ENCODE measurements at places on chromosomes 13 and 19. TPM values are rescaled to one million over a fixed set of nuclear protein-coding genes. Genes with fewer than 3 reads are reported as not detected.

Gene MICU2
- total RNA-seq, result 111 TPM

Gene SH2D3A
- 1.6 TPM for total RNA-seq

Gene IFNL1
- not detected for total RNA-seq

Gene C19orf81
- 36.8 TPM for total RNA-seq

Gene GAPDHS
- 0.46 TPM for total RNA-seq

Gene ZNF419
- total RNA-seq, result 36.2 TPM

Gene TRPC4
- total RNA-seq, result 0.28 TPM

Gene C1QTNF9B
- total RNA-seq, result 0.33 TPM

Gene GPATCH1
- total RNA-seq, result 4.1 TPM

Gene CERS1
- 15.2 TPM for total RNA-seq

Gene ENOX1
- total RNA-seq, result 4.2 TPM

Gene TMPRSS9
- not detected for total RNA-seq

Gene TFDP1
- total RNA-seq, result 50.2 TPM

Gene CCDC8
- 91.7 TPM for total RNA-seq

Gene HOMER3
- 62.7 TPM for total RNA-seq

Gene PBX4
- total RNA-seq, result 6.7 TPM

Gene POLR1D
- total RNA-seq, result 106 TPM

DNA sequence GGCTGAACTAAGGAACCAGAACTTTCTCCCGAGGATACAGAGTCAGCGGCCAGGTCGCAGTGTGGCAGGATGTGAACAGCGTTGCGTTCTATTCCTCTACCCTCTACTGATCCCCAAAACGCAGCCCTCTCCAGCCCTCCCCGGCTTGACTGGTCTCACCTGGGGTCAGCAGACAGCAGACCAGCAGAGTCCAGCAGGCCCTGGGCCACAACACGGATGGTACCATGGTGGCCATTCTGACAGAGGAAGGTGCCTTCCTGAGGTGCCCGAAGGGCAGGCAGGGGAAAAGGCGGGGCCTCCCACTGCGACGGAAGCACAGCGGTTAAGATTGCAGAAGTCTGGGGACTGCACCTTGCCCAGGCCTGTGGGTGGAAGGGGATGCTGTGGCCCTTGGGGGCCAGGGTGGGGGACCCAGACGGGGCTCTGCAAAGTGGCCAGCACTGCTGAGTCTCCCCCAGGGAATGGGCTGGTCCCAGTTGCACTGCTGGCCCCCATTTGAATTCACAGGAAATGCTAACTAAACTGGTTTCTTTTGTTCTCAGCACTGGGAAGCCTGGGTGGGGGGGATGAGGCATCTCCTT lies at the start of gene ICAM3:
TSS of gene ICAM3 (minus strand) at position 245 of the 581 bp plus-strand sequence. CDS start at position 235, 10 bp downstream.
- peaks cover 4% of the 10 kb centered on the region for H3K4me1 ChIP-seq
- H3K4me3 ChIP-seq, result no peak within 1 kb of the TSS

DNA sequence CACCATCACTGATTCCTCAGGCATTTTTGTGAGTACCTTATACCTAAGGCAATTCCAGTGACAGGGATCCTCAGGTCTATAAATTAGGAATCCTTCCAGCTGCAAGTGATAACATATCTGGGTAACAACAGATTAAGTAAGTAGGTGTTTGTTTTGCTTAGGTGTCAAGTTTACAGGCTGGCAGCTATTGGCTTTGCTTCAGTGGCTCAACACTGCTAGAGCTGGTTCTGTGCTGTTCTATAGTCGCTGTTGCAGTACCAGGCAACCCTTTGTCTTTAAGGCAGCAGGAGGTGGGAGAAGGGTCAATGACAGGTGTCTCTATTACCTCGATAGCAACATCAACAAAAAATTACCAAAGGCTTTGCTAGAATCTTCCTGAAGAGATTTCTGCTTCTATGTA lies 27.0 kb downstream of the SLC10A2 start:
- H3K27ac ChIP-seq, result no peak overlapping the region
- no peak overlapping the region for H3K4me3 ChIP-seq
- DNase-seq, result no peak
- H3K4me1 ChIP-seq, result no peaks in the 10 kb centered on the region
- H3K36me3 ChIP-seq, result no peaks in the 10 kb centered on the region

GRCh38 chr13:35160896-35161295 lies 218.8 kb downstream of the NBEA start:
- H3K27me3 ChIP-seq, result no peaks in the 10 kb centered on the region
- H3K36me3 ChIP-seq, result no peaks in the 10 kb centered on the region
- H3K4me1 ChIP-seq, result no peaks in the 10 kb centered on the region
- H3K4me3 ChIP-seq, result no peak overlapping the region
- no peak overlapping the region for H3K27ac ChIP-seq
- no peak for DNase-seq

DNA sequence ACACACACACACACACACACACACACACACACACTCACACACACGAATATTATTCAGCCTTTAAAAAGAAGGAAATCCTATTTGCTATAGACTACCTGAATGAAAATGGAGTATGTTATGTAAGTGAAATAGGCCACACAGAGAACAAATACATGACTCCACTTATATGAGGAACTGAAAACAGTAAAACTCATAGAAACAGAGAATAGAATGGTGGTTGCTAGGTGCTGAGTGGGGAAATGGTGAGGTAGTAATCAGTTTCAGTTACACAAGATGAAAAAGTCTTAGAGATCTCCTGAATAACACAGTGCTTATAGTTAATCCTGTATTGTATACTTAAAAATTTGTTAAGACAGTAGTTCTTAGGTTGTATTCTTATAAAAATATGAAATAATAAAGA lies 8.2 kb downstream of the ZNF677 start:
- H3K27ac ChIP-seq, result no peak overlapping the region
- no peak for DNase-seq
- no peaks in the 10 kb centered on the region for H3K4me1 ChIP-seq
- no peaks in the 10 kb centered on the region for H3K27me3 ChIP-seq

- no peaks in the 10 kb centered on the region for H3K36me3 ChIP-seq
- peaks cover 7% of the 10 kb centered on the region for H3K4me1 ChIP-seq
- no peaks in the 10 kb centered on the region for H3K27me3 ChIP-seq
- peak; percentile 97 for DNase-seq
- H3K4me3 ChIP-seq, result no peak overlapping the region
- H3K27ac ChIP-seq, result no peak overlapping the region
These were observed 2020.1 kb upstream of the PCDH20 start for GRCh38 chr13:63435667-63436324.

DNA sequence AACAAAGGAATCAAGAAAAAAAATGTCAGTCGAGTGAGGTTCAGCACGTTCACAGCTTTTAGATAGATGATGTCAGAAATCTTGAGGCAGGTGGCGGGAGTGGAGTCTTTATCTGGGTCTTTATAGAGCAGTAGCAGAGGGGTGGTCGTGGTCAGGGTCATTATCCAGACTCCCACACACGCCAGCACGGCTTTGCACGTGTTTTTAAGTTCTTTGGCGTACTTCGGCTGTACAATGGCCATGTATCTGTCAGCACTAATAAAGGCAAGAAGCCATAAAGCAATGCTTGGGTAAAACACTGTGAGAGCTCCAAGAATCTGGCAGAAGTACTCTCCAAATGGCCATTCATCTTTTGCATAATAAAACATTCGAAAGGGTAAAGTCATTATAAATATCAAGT lies 2.9 kb downstream of the GPR18 start:
- H3K27ac ChIP-seq, result no peak overlapping the region
- no peaks in the 10 kb centered on the region for H3K27me3 ChIP-seq
- H3K4me1 ChIP-seq, result peaks cover 7% of the 10 kb centered on the region
- DNase-seq, result no peak
- H3K36me3 ChIP-seq, result peaks cover 5% of the 10 kb centered on the region

GRCh38 chr13:100666124-100666523 lies 8.5 kb downstream of the TMTC4 start:
- H3K27me3 ChIP-seq, result no peaks in the 10 kb centered on the region
- no peak overlapping the region for H3K4me3 ChIP-seq
- H3K27ac ChIP-seq, result no peak overlapping the region

GRCh38 chr13:106440866-106441265 lies 94.6 kb downstream of the EFNB2 start:
- no peak overlapping the region for H3K27ac ChIP-seq
- H3K4me1 ChIP-seq, result no peaks in the 10 kb centered on the region
- H3K4me3 ChIP-seq, result no peak overlapping the region
- no peak for DNase-seq
- H3K27me3 ChIP-seq, result no peaks in the 10 kb centered on the region
- no peaks in the 10 kb centered on the region for H3K36me3 ChIP-seq

GRCh38 chr13:40498461-40498860 lies 168.0 kb downstream of the FOXO1 start:
- H3K4me1 ChIP-seq, result peaks cover 19% of the 10 kb centered on the region
- no peak for DNase-seq
- H3K27me3 ChIP-seq, result no peaks in the 10 kb centered on the region
- no peaks in the 10 kb centered on the region for H3K36me3 ChIP-seq
- no peak overlapping the region for H3K4me3 ChIP-seq
- no peak overlapping the region for H3K27ac ChIP-seq

- no peaks in the 10 kb centered on the region for H3K27me3 ChIP-seq
- no peaks in the 10 kb centered on the region for H3K36me3 ChIP-seq
- H3K4me3 ChIP-seq, result no peak overlapping the region
- no peak for DNase-seq
These were observed 19.2 kb downstream of the FCGBP start for GRCh38 chr19:39915101-39915847.

- no peaks in the 10 kb centered on the region for H3K36me3 ChIP-seq
- H3K4me3 ChIP-seq, result no peak overlapping the region
- peak; percentile 46 for DNase-seq
- no peak overlapping the region for H3K27ac ChIP-seq
- peaks cover 11% of the 10 kb centered on the region for H3K4me1 ChIP-seq
- H3K27me3 ChIP-seq, result no peaks in the 10 kb centered on the region
These were observed 183.5 kb upstream of the UBL3 start for GRCh38 chr13:30033681-30034457.

GRCh38 chr13:22235950-22236290 lies 565.0 kb downstream of the FGF9 start:
- no peaks in the 10 kb centered on the region for H3K27me3 ChIP-seq
- peaks cover 7% of the 10 kb centered on the region for H3K4me1 ChIP-seq
- DNase-seq, result no peak
- H3K27ac ChIP-seq, result peak overlapping the region; percentile 5

DNA sequence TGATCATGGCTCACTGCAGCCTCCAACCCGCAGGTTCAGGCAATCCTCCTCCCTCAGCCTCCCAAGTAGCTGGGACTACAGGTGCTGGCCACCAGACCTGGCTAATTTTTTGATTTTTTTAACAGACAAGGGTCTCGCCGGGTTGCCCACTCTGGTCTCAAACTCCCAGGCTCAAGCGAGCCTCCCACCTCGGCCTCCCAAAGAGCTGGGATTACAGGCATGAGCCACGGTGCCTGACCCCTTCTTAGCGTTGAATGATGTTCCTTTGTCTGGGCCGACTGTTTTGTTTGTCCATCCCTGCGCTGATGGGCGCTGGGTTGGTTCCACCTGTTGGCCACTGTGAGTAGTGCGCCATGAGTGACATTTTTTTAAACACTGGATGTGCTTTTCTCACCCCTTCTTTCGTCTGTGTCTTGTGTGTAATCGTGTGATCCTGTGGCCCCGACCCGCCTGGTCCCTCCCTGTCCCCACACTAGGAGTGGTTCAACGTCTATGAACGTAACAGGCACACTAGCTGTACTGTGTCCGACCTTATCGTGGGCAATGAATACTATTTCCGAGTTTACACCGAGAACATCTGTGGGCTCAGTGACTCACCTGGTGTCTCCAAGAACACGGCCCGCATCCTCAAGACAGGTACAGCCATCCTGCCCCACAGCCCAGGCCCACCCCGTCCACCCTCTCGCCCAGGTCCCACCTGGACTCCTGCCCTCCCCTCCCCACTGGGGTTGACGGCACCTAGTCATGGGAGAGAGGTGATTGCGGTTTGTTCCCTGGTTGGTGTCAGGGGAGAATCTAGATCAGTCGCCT lies 15.0 kb upstream of the EMC10 start:
- peak; percentile 76 for DNase-seq
- no peaks in the 10 kb centered on the region for H3K36me3 ChIP-seq
- H3K27ac ChIP-seq, result no peak overlapping the region
- H3K4me1 ChIP-seq, result no peaks in the 10 kb centered on the region
- no peaks in the 10 kb centered on the region for H3K27me3 ChIP-seq

DNA sequence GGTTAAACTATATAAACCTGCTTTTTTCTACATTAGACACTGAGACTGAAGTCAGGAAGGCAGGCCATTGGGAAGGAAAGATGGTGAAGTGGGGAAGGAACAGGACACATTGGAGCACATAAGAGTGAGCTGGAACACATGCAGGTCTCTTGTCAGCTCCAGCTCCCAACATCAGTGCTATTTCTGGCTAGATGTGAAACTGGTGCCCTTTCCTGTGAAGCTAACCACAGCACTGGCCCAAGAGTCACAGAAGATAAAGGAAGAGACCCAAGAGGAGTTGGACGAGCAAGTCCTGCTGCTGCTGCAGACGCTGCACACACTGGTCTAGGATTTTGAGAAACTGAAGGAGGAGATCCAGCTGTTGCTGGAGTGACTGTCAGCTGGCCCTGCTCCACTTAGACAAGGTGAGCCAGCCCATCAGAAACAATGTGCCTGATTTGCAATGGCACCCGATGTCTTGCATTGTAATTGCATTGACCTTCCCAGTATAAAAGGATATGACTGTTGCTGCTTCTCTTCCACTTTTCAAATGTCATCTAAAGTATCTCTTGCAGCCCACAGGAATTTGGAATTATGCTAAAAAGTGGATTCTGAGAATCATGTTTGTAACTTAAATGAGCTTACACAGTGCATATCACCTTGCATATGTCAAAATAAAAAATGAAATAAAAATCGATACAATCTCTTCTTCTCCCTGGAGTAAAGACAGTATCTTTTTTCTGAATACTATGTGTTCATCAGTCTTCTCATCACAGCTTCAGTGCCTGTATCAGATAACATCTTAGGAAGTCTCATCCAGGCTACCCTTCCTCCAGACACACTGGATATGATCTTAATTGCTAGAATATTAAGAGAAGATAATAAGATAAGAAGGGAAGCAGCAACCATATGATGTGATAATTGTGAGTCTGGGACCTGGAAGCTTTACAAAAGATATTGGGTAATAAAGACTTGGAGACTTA lies 230.7 kb upstream of the SPRY2 start:
- H3K4me1 ChIP-seq, result no peaks in the 10 kb centered on the region
- H3K36me3 ChIP-seq, result no peaks in the 10 kb centered on the region
- H3K4me3 ChIP-seq, result no peak overlapping the region
- H3K27me3 ChIP-seq, result no peaks in the 10 kb centered on the region
- no peak overlapping the region for H3K27ac ChIP-seq

DNA sequence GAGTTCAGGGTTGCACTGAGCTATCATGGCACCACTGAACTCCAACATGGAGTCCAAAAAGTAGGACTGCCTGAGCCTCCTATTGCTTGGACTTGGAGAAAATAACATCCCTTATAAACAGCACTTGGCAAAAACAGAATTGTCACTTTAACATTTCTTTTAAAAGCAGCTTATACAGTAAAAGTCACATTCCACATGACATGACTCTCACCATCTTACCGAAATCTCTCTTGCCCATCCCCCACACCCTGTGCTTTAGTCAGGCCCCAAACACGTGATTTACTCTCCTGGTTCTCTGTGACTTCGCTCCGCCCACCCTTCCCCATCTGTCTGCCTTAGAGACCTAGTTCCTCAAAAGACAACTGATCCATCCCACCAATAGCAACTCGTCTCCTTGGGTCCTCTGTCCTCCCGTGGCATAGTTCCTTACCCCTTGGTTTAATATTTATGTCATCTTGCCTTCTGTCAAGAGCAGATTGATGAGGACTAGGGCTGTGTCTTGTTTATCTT lies 4.6 kb downstream of the SAFB start:
- peaks cover 7% of the 10 kb centered on the region for H3K4me1 ChIP-seq
- peaks cover 32% of the 10 kb centered on the region for H3K36me3 ChIP-seq
- no peak overlapping the region for H3K4me3 ChIP-seq

Data from cardiac muscle cell (in vitro differentiated cells and primary cell).